NCI-H1417 (cell line): ENCODE measurements at places on chromosomes 11 and 22.
A peak's percentile ranks its signal among the peaks of the same experiment; 100 is the strongest.

DNA sequence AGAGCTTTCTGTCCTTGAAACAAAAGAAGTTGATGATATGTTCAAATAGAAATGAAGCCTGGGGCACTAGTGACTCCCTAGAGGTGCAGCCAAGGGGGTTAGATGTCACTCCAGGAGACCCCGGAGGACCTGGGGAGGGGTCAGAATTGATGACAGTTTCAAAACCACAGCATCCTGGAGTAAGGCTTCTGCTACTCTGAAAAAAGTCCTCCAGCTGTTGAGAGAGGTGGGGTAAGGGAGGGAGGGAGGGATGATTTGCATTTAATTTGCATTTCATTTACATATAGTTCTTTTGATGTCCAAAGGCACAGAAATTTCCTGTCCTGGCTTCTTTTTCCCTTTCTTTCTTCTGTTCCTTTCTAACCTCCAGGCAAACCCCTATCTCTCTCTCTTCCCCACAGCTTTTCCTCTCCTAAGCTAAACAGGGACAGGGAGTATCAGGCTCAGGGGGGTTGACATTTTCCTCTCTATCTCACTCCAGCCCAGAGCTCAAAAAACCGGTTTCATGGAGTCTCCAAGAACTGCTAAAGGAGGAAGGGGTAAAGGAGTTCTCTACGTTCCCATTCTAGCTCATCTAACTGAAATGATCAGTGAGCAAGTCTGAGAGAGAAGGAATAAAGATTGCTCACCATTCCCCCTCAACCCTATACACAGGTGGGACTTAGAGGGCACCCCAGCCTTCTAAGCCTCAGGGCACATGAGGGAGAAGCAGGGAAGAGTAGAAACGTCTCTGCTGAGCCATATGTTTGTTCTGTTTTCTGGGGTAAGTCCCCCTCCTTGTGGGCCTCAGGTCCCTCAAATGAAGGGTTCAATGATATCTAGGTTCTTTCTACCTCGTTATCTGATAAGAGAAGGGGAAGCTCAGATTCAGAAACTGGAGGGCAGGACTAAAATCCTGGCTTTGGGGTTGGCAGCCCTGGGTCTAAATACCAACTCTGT lies 3.5 kb upstream of the POU2F3 start:
- no peak for DNase-seq

DNA sequence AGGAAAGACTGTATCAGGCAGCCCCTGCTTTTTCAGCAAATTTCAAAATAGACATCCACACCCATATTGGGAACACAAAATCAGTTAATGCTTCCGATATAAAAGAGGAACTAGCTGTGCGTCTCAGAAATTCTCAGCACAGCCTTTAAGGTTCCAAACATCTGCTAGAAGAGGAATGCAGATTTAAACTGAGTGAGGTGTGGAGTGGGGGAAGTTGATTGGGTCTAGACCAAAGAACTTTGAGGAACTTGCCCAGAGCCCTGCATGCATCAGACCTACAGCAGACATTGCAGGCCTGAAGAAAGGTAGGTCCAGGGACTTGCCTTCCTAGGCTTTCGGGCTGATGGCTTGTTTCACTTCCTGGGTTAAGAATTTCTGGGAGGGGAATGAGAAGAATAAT lies at the start of gene MS4A4A:
MS4A4A (plus strand) TSS at position 255 of the 400 bp plus-strand sequence; CDS start at position 265, 10 bp downstream.
- DNase-seq: no peak

DNA sequence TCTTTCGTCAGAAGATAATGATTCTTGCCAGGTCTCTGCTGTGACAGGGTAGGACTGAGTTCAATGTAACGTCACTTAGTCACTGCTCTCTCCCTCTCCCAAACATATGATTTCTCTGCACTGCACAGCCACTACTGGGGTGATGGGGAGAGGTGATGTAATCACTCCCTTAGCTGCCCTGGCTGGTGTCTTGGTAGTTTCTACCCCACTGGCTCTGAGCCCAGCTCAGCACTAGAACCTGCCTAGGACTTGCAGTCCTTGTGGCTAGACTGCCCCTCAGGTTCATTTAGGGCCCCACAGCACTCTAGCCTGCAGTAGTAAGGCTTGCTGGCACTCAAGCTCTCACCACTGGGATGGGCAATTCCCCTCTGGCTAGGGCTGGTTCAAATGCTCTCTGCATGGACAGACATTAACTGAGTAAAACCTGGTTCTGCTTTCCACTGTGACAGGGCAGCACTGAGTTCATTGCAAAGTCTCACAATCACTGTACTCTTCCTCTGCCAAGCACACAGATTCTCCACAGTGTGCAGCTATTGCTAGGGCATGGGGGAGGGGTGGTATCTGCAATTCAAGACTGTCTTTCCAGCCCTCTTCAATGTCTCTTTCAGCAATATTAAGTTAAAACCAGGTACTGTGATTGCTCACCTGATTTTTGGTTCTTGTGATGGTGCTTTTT lies 571.4 kb upstream of the FAT3 start:
- no peak for DNase-seq

GRCh38 chr11:94107363-94107762 lies 21.3 kb upstream of the PANX1 start:
- peak; percentile 14 for DNase-seq

DNA sequence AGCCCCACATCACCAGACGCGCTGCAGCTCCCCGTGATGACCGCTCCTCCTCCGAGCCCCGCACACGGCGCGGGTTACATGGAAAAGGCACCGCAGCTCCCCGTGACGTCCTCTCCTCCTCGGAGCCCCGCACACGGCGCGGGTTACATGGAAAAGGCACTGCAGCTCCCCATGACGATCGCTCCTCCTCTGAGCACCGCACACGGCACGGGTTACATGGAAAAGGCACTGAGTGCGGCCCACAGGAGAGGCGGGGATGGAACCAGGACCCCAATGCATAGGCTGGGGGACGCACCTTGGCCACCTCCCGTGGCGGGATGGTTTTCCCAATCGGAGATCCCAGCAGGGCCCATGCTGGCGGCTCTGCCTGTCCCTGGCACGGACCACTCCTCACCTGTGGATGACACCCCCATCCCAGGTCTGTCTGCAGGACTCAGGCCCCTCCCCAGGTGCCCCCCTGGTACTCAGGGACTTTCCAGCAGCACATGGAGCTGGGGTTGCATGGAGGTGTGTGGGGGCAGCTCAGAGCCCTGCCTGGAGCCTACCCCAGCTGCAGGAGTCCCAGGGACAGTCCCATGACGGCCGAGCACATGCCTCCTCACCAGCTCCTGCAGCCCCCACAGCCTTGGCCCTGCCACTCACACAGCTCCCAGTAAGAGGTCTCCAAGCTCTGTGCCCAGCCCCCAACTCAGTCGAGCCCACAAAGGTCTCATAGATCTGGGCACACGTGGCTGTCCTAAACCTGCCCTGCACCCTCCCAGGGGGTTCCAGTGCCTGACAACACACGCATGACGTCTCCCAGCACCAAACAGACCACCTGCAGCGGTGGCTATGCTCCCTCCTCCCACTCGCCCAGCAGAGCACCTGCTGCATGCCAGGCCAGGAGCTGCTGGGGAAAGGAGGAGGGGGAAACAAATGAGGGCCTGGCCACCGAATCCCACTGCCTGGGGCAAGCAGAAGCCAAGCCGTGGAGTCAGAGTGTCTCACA lies 166.6 kb downstream of the BRD1 start:
- no peak for DNase-seq

DNA sequence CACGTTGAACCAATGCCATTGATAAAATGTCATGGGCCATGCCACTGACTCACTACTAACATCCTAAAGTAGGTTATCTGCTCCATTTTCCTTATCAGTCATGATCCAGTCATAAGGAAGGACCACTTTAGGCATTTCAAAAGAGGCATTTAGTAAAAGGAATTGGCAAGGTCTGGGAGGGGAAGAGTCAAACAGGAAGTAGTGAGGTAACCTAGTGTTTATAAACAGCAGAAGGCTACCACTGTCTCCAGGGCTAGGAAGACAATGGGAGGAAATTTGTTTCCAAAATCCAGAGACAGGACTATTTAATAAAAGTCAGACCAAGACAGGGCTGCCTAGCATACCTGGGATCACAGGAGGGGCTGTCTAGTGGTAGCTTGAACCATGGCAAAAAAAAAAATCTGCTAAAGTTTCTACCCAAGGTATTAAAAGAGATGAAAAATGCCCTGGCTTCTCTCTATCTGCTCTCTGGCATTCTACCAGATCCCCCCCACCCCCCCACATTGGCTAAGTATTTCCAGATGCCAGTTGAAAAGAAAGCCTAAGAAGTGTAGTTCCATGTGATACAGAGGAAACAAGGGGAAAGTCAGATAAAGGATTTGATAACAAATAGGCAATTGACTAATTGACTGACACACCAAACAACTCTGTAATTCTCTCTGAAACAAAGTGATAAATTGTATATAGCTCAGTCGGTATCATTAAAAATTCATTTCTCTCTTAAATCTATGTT lies 50.4 kb upstream of the C11orf87 start:
- DNase-seq: no peak
